Mononuclear cell (primary cell): ENCODE measurements at places on chromosomes 7 and 10. TPM values are rescaled to one million over a fixed set of nuclear protein-coding genes. Genes with fewer than 3 reads are reported as not detected.

LIPK gene
- not detected for total RNA-seq

TFR2 gene
- 0.31 TPM for total RNA-seq

CCL24 gene
- not detected for total RNA-seq

HMX2 gene
- not detected for total RNA-seq

RBM28 gene
- 5.4 TPM for total RNA-seq

CLRN3 gene
- not detected for total RNA-seq
